Activated naive CD8-positive, alpha-beta T cell treated with anti-CD3 and anti-CD28 coated beads, Interleukin-2, amount 10 ng/mL, durations not matched to agents 7 days and 5 days (primary cell): ENCODE measurements at places on chromosomes 16 and 17.

GRCh38 chr16:85296859-85297660 is 184.8 kb upstream of the CIBAR2 start:
- DNase-seq: peak; percentile 68

DNA sequence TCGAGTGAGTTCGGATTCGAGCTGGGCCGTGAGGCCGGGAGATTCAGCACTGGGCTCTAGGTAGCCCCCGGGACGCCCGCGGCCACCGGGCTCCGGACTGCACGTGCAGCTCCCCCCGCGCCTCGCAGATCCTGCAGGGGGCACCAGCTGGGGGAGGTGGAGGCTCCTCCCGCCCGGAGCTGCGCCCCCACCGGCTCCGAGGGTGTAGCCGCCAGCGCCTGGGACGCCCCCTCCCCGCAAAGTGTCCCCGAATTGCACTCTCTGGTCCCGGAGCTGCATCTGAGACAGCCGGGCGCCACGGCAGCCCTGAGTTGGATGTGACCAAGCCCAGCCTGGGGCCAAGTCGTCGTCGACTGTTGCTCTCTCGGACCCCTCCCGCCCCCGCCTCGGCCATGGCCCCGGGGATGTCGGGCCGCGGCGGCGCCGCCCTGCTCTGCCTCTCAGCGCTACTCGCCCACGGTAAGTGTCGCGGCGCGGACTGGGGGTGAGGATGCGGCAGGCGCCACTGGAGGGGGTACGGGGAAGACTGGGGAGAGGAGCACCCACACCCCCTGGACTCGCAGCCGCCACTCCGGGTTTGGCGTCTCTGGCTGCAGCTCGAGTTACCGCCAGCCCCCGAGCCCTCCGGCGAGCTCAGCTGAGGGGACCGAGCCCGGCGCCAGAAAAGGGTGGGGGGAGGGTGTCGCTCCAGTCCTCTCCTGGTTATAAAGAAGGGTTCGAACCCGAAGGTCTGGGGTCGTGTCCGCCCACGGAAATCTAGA is 1.5 kb downstream of the TMEM132E start:
- DNase-seq: peak; percentile 38

GRCh38 chr17:62188713-62189112 is 123.6 kb upstream of the MED13 start:
- DNase-seq: no peak

DNA sequence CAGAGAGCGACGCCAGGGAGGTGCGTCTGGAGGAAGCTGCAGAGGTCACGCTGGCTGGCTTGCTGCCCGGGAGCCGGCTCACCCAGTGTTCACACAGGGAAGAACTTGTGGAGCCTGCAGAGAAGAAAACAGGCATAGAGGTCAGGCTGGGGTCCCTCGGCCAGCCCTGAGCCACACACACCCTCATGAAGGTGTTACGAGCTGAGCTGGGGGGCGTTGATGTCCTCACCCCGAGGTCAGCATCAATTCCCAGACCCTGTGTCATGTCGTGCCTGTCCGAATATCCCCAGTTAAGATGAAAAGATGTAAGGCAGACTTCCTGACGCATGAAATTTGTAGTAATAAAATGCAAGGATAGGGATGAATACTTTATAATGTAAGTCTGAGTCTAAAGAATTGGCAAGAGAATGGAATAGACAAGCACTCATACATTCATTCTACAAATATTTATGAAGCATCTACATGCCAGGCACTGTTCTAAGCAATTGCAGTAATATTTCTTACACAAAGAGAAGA is 77.1 kb downstream of the USP31 start:
- no peak for DNase-seq

GRCh38 chr16:60582528-60582927 is 1453.7 kb downstream of the CDH8 start:
- DNase-seq: no peak
